ENCODE measurements at places on chromosomes 1 and 21.

DNA sequence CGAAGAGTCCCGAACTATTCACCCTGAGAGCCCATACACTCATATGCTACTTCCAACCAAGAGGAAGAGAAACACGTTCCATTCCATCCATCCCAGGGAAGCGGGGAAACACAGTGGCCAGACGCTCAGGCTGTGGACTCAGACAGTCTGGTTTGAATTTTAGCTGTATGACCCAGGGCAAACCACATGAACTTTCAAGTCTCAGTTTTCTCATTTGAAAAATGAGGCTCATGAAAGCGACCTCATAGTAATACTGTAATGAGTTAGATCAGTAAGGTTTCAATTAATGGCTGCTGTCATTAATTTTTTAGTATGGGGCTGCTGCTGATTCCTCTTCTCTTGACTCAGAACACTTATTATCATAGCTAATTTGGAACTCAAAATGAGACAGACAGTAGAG lies 1.5 kb downstream of the FCRL4 start:
- no peak for DNase-seq

DNA sequence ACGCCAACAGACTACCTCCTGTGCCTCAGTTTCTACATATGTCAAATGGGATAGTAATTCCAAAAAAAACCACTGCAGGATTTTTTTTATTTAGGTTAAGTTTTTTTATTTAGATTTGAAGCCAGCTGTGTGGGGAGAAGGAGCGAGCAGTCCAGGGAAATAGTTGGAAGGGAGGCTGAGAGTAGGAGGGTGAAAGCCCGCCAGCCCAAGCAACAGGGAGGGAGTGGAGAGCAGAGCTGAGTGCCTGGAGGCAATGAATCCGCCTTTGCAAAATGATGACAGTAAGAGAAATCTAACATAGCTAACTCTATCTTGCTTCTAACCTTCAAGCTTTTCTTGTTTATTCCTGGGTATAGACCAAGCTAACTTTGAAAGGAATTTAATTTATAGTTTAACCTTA lies 15.6 kb upstream of the C1orf198 start:
- DNase-seq, result peak; percentile 69

DNA sequence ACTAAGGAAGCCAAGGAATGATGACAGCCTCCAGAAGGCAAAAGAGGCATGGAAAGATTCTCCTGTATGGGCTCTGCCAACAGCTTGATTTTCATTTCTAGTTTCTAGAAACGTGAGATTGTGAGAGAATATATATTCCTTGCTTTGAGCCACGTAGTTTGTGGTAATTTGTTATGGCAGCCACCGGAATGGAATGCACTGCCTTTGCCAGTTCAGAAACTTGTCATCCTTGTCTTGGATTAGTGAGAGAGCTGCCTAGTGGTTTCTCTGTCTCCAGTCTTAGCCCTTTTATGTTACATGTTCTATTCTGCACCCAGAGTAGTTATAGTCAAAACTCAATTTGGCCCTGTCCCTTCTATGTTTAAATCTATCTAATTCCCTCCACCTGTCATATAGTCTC lies 216.0 kb upstream of the PTGFR start:
- DNase-seq, result no peak

GRCh38 chr1:51605961-51606723 lies 10.8 kb upstream of the OSBPL9 start:
- no peak for DNase-seq

DNA sequence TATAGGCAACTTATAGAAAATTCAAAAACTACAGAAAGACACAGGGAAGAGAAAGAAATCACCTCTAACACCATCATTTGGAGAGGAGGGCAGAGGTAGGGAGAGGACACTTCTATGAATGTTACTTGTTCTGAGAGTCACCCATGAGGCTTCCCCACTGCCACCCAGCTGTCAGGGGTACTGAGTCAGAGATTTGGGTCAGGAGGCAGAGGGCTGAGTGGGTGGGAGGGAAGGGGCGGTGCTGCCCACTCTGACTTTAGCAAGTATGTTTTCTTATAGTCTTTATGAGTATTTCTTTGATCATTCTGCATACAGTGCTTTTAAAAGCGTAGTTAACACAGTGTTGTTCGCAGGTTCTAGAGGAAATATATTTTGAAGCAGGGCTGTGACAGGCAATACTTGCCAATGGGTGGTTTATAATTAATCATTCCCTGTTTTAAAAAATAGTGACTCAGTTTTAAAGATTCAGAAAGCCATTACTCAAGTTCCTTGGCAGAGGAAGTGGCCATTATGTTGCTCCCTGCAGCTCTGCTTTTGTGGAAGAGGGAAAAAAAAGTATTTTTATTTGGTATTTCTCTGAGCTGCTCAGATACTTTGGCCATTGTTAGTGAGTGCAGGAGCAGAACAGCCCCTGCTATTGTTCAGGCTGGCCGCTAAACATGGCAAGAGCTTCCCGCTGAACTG lies 18.3 kb downstream of the IL6R start:
- DNase-seq, result no peak

DNA sequence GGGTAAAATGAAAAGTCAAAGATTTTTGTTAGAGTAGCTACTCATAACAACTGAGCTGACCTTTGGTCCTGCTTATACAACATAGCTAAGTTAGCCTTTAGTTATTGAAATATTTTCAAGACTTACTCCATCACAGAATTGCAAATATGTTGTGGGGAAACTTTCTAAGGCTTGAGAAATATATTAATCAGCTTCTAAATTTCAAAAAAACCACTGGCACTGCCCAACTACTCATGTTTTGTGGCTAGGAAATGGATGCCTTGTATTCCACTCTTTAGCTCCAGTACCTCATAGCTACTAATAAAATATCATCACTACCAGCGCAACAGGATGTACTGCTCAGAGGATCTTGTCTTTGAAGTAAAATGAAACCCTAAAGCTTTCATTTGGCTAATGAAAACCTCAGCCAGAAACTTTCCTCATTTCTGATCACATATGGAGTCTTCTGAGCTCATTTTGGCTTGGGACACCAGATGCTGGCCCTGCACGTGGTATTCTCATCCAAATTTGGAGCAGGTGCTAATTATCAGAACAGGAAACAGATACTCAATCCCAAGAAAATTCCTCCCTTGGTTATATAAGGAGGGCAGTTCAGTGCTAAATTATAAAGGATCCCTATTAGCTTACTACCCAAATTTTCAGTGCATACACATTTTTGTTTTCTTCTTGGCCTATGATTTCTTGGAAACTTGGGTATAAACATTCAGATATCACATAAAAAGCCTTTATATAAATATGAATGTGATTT lies 690.7 kb downstream of the ADGRL2 start:
- peak; percentile 12 for DNase-seq

GRCh38 chr21:14603202-14603601 lies 57.1 kb upstream of the SAMSN1 start:
- no peak for DNase-seq

GRCh38 chr1:180773210-180773865 lies 139.4 kb upstream of the KIAA1614 start:
- no peak for DNase-seq

- DNase-seq, result no peak
Observed at GRCh38 chr1:67228791-67229190, 62.5 kb downstream of the IL23R start.

Measured in stomach (tissue), 19 donors.